ENCODE measurements at places on chromosomes 1 and 21. TPM values are rescaled to one million over a fixed set of nuclear protein-coding genes. Genes with fewer than 3 reads are reported as not detected.
A peak's percentile ranks its signal among the peaks of the same experiment; 100 is the strongest.

The CHRM3 gene
- 3.0 TPM for total RNA-seq

The ST6GALNAC3 gene
- total RNA-seq: 17.5 TPM

The SOD1 gene
- total RNA-seq: 164 TPM

The GDAP2 gene
- 28.4 TPM for total RNA-seq

- no peak for DNase-seq
Measured at GRCh38 chr1:29789910-29790247, 553.6 kb downstream of the PTPRU start.

DNA sequence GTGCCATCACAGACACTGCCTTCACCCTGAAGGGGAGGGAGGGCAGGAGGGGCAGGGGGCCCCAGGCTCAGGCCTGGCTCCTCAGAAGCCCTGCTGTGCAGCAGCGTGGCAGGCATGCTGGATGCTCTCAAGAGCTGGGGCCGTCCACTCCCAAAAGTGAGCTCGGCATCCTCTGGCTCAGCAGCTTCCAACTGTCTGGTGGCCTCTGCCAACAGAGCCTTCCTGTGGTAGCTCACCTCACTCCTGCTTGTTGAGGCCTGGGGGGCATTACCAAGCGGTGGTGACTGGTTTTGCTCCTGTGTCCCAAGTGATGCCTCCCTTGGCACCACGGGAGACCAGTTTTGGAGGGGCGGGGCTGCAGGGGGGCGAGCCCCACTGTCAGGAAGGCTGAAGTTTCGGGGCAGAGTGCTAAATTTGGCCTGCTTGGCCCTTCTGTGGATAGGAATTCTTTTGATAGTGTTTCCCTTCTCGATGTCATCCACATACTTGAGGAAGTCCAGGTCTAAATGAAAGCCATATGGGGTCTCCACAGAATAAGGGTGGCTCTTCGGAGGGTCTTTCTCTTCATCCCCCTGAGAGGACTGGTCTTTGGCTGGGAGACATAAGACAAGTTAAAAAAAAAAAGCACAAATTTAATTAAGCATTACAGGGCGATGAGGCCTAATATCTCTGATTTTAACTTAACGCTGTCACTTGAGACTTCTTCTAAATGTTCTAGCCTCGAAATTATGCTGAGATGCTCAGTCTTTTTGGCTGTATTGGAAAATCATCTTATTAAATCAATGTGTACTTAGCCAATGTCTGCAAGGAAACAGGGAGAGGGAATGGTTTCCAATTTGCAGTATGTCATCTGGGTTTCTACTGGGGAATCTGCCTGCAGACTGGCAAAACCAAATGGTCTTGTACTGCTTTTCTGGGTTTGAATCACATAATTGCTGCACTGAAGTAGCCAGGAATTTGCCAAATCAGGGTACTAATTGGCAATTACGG lies 44.4 kb downstream of the KANK4 start:
- DNase-seq: no peak

GRCh38 chr1:38240618-38241017 lies 194.0 kb upstream of the POU3F1 start:
- no peak for DNase-seq

GRCh38 chr1:221397606-221398005 lies 344.3 kb downstream of the DUSP10 start:
- DNase-seq: no peak

DNA sequence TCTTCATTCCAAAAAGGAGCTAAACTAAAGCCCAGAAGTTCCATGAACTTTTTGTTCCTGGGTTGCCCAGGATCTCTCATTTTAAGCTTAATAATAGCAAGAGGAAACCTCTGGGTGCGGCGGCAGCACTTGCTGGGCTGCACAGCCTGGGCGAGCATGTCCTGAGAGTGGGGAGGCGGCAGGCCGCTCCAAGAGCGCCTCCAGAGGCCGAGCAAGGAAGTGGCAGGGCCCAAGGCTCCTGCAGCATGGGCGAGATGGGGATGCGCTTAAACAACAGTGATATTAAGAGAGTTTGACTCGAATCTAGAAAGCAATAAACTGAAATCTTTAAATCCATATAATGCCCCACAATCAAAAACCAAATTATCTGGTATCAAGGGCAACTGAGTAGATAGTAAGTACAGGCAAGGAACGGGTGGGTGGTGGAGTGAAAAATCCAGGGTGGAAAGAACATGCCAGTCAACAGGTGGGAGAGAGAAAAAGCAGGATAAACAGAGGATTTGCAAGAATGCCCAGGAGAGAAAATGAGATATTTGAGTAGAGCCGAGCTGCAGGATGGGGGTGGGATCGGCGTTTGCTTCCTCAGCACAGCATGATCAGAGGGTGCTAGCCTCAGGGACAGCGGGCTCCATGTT lies 14.1 kb upstream of the TNR start:
- DNase-seq: peak; percentile 32

DNA sequence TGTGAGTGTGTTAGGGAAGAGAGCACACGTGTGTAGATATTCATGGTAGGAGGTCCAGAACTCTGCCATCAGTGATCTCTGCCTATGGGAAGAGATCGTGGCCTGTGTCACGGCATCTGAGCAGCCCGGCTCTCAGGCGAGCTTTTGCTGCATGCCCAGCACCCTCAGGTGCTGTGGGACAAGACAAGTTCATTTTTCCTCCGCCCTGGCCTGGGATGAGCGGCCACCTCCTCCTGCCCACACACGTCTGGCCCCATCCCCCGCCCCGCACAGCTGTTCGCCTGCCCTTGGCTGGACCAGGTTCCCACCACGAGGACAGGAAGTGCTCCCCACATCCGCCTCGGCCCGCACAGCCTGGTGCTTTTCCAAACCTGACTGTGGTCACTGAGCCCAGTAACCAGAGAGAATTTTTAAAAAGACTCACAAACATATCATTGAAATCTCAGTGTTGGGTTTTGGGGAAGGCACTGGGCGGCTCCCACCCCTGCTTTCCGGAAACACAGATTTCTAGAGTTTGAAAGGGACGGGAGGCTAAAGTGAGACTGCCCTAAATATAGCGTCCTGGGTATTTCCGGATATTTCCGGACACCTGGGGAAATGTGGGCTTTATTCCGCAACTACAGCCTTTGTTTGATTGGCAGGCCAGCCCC lies 18.0 kb downstream of the BMP8A start:
- no peak for DNase-seq

- no peak for DNase-seq
Measured at GRCh38 chr1:39409055-39409816, 82.2 kb upstream of the BMP8A start.

- DNase-seq: no peak
Measured at GRCh38 chr1:166789286-166789685, 50.0 kb upstream of the POGK start.

GRCh38 chr1:53295295-53295694 lies 32.6 kb downstream of the LRP8 start:
- DNase-seq: no peak

All from progenitor cell of endocrine pancreas (in vitro differentiated cells).